Retina (tissue), 1 donor: ENCODE measurements at places on chromosomes 2 and 18.

- DNase-seq = peak; percentile 41
These were observed 78.5 kb downstream of the FIGN start for GRCh38 chr2:163657281-163657656.

DNA sequence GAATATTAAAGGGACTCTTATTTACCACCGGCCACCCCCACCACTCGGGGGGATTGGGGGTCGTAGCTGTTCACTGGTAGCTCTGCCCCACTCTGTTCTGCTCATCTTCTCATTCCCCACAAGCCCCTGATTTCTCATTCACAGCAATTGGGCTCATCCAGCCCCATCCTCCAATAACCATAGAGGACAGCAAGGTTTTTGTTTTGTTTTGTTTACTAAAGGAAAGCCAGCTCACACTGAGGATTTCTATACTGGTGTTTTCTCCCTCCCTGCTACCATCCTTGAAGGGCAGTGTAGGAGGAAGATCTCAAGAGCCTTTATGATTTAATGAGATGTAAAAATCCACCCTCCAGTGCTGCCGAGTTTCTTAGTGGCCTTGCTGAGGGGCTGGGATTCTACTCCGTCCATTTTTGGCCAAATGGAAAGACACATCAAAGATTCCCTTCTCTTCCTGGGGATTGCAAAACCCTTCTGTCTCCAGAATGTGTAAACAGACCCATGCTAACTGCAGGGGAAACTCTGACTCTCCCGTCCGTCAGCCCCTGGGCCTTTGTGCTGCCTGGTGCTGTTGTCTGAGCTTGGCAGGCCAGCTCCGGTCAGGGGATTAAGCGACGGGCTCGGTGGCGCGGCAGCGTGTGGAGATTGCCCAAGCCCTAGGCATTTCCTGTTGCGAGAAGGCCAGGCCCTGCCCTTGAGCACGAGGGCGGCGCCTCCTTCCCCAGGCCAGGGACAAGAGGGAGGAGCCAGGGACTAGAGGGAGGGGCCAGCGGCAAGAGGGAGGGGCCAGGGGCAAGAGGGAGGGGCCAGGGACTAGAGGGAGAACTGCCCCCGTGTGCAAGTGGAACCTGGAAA, 165.0 kb downstream of the ANTXR1 start:
- peak; percentile 31 for DNase-seq

DNA sequence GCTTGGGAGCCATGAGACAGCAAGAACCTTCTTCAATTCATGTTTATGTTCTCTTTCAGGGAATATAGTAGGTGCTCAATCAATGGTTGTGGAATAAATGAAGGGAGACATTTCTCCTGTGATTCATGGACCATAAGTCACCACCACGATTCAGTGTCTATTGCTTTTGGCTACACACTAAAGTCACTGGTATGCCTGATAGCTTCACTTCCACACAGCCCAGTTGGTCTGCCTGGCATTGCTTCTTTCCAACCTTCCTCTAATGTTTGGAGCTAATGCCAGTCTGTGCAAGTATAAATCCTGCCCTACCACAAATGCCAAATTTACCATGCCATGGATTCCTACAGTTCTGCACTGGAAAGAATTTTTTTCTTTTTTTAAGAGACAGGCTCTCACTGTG, 1.3 kb upstream of the CXCR1 start:
- DNase-seq = no peak

DNA sequence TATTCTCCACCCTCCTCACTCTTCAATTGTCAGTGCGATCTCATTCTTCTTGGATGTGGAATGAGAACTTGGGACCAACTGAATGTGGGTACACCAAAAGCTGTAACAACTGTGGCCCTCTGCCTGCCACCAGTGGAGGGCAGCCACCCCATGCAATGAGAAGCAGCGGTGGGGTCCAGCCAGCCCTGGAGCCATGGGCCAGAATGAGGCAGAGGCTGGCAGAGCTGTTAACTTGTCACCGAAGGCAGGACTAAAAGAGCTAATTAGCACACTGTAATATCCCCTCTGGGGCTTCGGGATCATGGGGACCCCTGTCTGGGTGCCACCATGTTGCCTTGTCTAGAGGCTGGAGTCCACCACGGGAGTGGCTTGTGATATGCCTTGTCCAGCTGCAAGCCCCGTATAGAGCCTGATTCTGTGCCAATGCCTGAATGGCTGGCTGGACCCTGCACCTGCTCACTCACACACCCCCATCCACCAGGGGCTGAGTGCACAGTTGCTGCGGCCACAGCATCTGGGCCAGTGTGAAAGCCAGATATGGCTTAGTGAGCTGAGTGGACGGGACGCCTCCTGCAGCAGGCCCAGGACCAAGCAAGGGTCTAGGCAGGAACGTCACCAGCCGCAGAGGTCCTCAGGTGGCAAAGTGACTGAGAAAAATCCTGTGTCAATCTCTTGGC, 680.5 kb downstream of the DSC3 start:
- no peak for DNase-seq

- no peak for DNase-seq
These were observed 121.5 kb downstream of the PIEZO2 start for GRCh38 chr18:11027862-11028261.

DNA sequence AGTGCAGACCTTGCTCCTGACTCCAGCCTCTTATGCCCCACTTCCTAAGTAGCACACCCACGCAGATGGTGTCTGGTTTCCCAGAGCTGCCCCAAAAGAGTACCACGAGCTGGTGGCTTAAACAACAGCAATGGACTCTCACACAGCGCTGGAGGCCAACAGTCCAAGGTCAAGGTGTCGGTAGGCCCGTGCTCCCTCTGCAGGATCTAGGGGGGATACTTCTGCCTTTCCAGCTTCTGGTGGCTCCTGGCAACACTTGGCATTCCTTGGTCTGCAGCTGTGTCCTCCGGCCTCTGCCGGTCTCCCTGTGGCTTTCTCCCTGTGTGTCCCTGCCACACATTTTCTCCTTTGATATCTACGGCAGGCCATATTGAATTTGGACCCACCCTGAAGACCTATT, 99.0 kb downstream of the TSHZ1 start:
- no peak for DNase-seq

GRCh38 chr2:59866436-59866835, 687.0 kb downstream of the BCL11A start:
- DNase-seq = no peak

- no peak for DNase-seq
These were observed 447.0 kb downstream of the SOX11 start for GRCh38 chr2:6139142-6139541.
